CD4-positive, alpha-beta T cell treated with Interleukin-6 at 100 ng/mL for 8 hours (primary cell): ENCODE measurements at places on chromosomes 5 and 9.
A peak's percentile ranks its signal among the peaks of the same experiment; 100 is the strongest.

DNA sequence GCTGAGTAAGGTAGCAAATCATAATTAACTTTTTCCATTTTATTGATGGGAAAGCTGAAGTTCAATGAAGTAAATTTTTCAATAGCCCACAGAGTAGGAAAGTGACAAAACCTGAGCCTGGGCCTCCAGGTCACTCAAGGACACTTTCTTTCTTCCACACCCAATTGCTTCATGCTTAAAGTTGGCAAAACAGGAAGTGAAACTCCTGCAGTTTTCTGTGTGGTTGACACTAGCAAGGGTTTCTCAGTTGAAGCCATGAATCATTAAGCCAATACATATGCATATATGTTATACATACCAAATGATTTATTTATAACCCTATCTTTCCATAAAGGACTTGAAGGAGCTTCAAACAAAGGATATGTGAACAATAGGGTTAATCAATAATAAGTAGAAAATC lies 13.9 kb downstream of the TLR4 start:
- DNase-seq: no peak

DNA sequence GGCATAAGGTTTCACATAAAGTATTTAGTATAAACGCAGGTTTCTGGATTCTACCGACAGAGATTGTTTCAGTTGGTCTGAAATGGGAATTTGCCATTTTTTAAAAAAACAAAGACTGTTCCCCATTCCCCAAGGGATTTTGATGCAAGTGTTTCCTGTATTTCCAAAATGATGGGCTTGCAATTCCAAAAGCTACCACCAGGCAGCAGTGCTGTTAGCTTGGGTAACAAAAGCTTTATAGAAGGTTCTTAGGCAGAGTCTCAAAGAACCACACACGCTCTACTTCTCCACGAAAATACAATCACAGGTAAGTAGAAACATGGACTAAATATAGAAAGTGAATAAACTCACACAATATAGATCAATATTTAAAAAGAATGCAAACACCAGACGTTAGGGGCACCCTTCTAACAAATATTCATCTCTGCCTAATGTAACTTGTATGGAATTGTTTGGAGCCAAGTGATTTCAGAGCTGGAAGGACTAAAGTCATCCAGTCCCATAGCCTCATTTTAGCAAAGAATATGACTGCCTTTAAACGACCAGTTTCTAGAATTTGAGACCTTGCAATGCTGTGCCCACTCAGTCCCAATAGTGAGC lies 154.3 kb downstream of the SPOCK1 start:
- no peak for DNase-seq

GRCh38 chr9:101791938-101792337 lies 53.5 kb upstream of the GRIN3A start:
- DNase-seq: no peak

- DNase-seq: peak; percentile 7
Measured at GRCh38 chr9:86434039-86434726, 80.0 kb upstream of the TUT7 start.

GRCh38 chr5:150448952-150449516 lies 505 bp downstream of the RPS14 start:
- DNase-seq: no peak

- DNase-seq: peak; percentile 42
Measured at GRCh38 chr5:68369457-68370125, 154.0 kb downstream of the PIK3R1 start.

- no peak for DNase-seq
Measured at GRCh38 chr5:57817001-57817453, 334.4 kb upstream of the ACTBL2 start.

GRCh38 chr9:37202091-37202490 lies 81.7 kb downstream of the ZCCHC7 start:
- no peak for DNase-seq

DNA sequence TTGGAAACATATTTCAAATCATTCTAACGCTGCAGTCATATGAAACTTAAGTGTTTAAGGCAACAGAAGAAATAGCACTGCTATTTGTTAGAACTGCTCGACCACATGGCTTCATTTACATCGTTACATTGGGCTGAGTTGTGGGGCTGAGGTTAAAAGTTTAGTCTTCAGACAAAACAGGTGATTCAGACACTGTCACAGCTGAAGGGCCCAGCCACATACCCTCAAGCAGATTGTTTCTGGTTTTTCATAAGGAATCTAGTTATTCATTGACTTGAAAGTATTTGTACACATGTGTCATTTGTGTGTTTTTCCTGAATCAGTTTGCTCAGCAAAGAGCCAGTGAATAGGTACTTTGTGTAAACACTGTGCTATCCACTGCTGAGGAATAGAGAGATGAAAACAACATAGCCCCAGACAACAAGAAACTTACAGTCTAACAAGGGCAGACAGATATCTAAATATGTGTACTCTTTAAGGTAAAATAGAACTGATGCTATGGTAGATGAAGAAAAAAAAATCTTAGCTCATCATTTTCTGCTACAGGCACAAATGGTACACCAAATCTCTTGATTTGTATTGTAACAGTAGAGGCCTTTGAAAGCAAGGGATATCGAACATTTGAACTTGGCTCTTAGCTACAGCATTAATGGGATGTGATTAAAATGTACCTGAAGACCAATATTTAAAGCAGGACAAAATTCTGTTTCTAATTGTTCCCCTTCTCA lies 357.6 kb upstream of the RPS23 start:
- no peak for DNase-seq

GRCh38 chr5:65024681-65025080 lies 256.0 kb downstream of the CWC27 start:
- DNase-seq: no peak

GRCh38 chr9:136185596-136186366 lies 19.1 kb downstream of the LHX3 start:
- no peak for DNase-seq

DNA sequence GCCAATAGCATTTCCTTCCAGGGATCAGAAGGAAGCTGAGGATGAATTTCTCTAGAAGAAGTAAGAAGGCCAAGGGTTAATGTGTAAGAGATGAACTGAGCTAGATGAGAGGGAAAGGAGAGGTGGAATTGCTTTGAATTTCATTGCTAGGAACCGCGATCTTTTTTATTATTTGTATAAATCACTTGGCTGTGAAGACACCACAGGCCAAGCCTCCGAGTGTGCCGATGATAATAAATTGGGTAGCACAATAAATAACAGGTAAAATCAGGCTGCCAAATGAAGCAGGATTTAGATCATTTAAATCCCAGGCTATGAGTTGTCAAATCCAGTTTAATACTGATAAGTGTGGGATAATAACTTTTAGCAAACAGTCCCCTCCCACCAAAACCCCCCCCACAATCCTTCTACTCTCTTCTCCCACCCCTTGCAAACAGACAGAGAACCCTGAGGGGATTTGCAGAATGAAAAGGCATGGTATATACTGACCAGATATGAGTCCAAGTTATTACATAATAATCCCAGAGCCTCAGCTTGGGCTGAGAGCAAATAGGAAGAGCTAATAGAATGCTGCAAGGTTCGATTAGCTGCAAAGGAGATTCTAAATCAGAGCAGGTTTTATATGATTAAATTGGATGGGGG lies 143.5 kb downstream of the PPP2R2B start:
- DNase-seq: no peak

DNA sequence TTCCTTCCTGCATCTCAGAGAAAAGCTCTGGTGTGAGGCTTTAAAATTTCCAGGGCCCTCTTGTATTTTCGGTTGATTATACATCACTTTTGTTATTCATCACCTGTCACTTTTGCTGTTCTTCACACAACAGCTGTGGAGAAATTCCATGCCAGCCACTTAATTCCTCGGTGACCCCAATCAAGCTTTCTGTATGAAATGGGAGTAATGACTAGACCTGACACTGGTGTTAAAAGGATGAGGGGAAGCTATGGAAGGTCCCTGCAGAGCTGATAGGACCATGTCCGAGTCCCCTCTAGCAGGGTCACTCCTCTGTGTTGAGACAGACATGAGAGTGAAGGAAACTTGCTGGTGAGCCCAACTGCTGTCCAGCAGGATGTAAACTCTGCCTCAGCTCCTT lies 59.7 kb downstream of the GPR21 start:
- DNase-seq: no peak

GRCh38 chr5:57317341-57317740 lies 143.5 kb downstream of the GPBP1 start:
- no peak for DNase-seq

DNA sequence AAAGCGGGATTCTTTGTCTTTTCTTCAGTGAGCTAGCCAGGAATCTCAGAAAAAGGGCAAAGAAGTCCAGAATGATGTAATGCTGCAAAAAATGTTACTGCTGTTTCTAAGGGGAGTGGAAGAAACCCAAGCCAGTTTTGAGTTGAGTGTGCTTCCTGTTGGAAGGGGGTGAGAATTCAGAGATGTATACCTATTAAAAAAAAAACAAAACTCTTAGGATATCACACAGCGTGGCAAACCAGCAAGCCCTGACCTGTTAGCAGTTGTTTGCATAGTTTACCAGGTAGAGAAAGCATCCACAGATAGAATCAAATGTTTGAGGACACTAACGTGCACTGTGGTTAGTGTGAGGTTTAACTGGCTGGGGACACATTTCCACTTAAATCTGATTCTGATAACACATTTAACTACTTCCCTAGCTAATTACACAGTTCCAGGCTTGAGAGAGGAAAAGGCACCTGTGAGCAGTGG lies 11.4 kb downstream of the BASP1 start:
- no peak for DNase-seq

DNA sequence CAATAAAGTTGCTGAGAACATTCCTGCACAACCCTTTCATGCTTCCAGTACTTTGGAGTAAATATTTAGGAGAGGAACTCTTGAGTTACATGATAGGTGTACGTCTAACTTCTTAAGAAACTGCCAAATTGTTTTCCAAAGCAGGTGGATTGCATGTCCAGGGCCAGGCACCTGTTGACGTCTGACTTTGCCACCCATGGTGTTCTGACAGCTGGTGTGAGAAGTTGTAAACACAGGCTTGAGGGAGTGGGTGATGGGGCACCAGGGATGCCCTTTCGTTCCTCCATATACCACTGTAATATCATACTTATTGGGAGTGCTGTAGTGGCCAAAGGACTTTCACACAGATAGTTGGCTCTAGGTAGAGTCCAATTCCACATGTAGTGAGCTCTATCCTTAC lies 352.1 kb downstream of the GADD45G start:
- DNase-seq: no peak

DNA sequence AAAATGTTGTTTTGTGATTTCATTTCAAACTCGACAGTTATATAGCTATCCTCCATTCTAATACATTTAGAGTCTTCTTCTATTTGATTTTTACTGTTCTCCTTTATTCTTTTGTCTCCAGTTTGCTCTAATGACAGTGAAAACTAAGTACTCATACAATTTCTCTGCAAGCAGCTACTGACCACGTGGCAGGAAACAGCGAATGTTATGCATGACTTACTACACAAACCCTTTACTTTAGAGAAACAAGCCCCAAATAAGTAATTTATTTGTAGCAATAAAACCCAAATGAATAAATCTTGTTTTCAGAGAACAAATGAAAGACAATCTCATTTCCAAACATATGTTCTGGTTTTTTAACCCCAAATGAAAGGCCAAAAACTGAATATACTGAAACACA lies 41.9 kb downstream of the CDH6 start:
- no peak for DNase-seq

GRCh38 chr5:176151281-176151680 lies 86.9 kb upstream of the SIMC1 start:
- no peak for DNase-seq
